Left renal pelvis (tissue), 4 donors: ENCODE measurements at places on chromosomes 4 and X. TPM values are rescaled to one million over a fixed set of nuclear protein-coding genes. Genes with fewer than 3 reads are reported as not detected.

DNA sequence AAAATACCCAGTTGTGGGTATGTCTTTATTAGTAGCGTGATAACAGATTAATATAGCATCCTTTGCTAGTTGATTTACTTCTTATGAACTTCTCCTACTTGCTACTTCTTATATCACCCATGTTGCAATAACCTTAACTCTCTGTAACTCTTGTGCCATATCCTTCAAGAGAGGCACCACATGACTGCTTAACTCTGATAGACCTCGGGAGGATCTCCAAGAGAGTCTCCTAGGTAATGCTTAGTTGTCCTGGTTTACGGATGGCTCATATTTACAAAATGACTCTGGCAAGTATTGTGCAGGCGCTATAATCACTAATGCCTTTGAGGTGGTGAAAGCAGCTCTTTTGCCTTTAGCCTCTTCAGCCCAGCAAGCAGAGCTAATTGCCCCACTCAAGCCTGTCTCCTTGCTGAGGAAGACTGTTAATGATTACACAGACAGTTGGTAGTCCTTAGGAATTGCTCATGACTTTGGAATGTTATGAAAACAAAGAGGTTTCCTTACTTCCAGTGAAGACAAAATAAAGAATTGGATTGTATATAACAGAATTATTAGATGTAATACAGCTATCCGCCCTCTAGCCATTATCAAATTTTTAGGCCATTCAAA, 1305.8 kb downstream of the PCDH7 start:
- DNase-seq: peak; percentile 22

DNA sequence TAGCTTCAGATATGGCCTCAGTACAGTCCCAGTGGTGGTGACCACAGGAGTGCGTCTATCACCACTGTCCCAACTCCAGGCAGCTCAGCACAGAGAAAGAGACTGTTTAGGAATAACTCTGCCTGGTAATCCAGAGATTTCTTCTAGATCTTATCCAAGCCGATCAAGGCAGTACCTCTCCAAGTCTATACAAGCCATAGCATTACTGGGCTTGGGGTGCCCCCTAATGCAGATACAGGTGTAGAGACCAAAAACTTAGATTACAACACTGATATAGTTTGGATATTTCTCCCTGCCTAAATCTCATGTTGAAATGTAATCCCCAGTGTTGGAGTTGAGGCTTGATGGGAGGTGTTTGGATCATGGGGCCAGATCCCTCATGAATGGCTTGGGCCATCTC, 100.9 kb downstream of the PTCHD1 start:
- DNase-seq: no peak

GRCh38 chr4:176492646-176493302, 173.0 kb downstream of the SPCS3 start:
- DNase-seq: no peak

DNA sequence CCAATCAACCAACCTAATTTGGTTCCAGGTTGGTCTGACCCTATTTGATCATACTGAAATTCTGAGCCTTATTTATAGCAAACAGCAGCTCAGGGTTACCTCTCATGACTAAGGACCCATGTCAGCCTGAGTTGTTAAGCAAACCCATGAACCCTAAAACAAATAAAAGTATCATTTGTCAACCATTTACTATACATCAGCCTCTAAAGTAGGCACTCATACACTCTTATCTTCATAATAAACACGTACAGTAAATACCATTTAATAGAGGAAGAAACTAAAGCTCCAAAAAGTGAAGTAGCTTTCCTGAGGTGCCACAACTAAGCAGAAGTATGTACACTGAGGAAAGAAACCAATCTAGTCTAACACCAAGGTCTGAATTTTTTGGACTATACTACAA, 25.2 kb downstream of the MANBA start:
- no peak for DNase-seq

- DNase-seq: no peak
Observed at GRCh38 chrX:109774706-109775105, 41.6 kb upstream of the ACSL4 start.

- DNase-seq: no peak
Observed at GRCh38 chr4:41763729-41764128, 15.2 kb upstream of the PHOX2B start.

DNA sequence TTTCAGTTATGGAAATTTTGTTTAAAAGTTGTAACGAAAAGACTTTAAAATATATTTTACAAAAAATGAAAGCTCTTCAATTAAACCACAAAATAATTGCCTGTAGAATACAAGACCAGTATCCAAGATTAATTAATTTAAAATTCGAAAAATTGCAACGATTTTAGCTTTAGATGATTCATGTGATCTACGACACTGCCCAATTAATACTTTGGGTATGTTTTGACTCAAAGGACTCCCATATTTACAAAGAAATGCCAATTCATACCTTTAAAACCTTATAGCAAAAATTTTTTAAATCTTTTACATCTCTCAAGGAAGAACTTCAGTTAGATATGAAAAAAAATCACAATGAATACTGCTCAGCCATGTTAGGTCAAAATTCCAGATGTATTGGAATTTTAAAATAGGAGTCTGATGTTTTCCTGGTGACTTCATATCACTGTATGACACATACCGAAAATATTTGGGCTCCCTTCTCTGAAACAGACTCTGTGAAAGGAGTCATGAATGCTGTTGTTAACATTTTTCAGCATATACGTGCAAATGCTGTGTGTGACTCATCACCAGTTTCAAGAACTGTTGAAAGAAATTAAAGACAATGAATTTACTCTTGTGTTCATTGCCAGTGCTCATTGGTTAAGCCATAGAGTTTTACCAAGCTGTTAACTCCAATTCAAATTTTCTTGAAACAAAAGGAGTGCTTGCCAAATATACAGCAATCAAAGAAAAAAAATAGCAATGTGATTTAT, 13.8 kb upstream of the SMS start:
- no peak for DNase-seq

BCORL1 gene
- polyA plus RNA-seq: 18.1 TPM
